ENCODE measurements at places on chromosomes 12 and 14.
A peak's percentile ranks its signal among the peaks of the same experiment; 100 is the strongest.

GRCh38 chr12:122449317-122449716, 26.8 kb upstream of the CLIP1 start:
- DNase-seq = no peak

- DNase-seq = no peak
Observed at GRCh38 chr12:25958428-25959070, at the start of gene RASSF8. Gene RASSF8 (plus strand): TSS chr12:25958682. CDS start chr12:26055344, 96,662 bp downstream.

GRCh38 chr14:75709207-75709812, 48.3 kb downstream of the TTLL5 start:
- peak; percentile 19 for DNase-seq

DNA sequence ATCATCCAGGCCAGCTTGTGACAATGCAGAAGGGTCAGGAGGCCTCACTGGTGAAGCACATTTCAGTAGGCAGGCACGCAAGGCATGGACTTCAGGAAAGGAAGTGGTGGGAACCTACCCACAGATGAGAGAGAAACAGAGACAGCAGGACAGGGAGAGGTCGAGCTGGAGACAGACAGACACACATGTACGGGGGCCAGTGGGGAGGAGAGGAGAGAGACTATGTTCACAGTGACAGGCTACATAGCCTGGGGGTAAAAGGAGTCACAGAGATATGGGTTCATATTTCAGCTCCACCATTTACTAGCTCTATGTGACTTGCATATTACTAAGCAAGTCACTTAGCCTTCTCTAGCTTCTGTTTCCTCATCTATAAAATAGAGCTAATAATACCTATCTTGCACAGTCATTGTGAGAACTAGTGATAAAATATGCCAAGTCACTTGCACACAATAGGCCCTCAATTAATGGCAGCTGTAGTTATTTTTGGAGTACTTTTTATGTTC, 91.1 kb upstream of the FUT8 start:
- DNase-seq = no peak

DNA sequence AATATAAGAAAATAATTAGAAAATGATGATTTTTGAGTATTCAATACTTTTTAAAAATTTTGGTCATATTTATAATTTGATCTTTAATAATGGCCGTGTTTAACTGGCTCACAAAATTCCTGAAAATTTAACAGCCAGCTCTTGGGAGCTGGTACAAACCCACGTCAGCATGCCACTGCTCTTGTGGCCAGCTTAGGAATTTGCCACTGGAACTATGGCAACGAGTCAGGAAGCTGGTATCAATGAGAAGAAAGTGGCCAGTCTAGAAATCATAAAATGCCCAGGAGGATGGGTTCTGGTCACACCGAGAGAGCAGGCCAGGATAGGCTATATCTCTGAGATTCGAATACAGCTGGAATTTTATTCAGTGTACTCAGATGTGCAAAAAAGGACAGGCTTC, 72.2 kb upstream of the PLEKHG3 start:
- DNase-seq = no peak

DNA sequence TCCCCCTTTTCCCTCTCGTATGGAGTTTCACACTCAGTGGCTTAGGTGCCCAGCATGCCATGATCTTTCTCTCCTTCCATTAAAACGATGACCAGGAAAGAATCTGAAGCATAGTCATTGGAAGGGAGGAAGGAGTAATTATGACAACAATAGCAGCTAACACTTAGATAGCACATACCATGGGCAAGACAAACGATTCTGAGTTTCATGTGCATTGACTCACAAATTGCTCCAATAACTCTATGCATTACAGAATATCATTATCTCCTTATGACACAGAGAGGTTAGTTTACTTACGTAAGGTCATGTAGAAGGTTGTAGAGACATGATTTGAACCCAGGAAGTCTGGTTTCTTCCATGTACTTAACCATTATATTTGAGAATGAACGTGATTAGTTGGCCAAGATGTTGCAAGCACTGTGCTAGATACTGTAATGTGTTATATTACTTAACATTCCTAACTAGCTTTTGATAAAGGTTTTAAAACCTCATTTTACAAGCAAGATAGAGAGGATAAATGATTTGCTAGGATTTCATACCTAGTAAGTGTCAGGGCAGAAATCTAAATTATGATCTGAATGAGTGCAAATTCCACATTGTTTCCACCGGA, 162.4 kb downstream of the CAND1 start:
- DNase-seq = no peak

DNA sequence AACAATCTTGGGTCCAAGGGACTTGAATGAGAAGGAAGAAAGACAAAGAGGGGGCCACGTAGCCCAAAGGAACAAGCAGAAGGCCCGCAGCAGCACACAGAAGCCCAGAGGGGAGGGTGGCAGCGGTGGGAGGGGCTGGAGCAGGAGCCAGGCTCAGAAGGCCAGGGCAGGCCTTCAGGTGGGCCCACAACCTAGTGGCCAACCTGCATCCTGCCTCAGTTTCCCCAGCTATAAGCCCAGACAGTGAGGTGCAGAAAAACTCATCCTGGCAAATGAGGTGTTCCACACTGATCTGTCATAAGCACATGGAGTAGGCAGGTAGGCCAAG, 34.1 kb downstream of the LTBP2 start:
- no peak for DNase-seq

DNA sequence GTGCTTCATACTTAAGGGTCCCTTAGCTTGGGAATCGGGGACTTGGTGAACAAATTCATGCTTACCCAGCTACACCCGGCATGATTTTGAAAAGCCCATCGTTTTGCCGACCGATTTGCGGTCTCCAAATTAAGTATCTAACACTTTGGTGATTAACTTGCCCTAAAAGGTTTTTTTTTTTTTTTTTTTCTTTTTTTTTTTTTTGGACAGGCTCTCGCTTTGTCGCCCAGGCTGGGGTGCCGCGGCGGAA, 843 bp upstream of the HSP90AA1 start:
- DNase-seq = no peak

GRCh38 chr12:131456301-131457027, 254.4 kb upstream of the SFSWAP start:
- DNase-seq = no peak

DNA sequence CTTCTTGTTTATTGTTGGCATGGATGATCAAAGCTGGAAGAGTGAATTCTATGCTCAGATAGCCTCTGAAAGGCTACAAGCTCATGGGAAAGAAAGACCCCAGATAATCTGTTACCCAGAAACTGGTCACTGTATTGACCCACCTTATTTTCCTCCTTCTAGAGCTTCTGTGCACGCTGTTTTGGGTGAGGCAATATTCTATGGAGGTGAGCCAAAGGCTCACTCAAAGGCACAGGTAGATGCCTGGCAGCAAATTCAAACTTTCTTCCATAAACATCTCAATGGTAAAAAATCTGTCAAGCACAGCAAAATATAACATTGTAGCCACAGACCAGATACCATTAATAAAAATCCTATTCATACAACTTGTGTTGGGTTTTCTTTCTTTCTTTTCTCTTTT, 7.2 kb downstream of the ACOT6 start:
- DNase-seq = no peak

DNA sequence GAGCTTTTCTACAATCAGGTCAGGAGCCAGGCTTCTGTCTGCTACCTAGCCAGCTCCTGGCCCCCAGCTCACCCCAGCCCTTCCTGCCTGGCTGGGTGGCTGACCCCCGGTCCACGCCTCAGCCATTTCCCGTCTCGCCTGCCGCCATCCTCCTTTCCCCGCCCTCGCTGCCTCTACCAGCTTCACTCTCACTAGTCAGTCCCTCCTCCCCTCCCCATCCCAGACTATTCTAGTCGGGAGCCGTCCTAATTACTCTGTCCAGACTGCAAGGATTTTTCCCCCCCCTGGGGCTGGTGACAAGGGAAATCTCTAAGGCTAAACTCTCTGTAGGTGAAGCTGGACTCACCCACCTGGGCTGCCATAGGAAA, 825 bp downstream of the DHH start:
- DNase-seq = no peak

- no peak for DNase-seq
Observed at GRCh38 chr12:31259136-31259886, 66.6 kb downstream of the SINHCAF start.

DNA sequence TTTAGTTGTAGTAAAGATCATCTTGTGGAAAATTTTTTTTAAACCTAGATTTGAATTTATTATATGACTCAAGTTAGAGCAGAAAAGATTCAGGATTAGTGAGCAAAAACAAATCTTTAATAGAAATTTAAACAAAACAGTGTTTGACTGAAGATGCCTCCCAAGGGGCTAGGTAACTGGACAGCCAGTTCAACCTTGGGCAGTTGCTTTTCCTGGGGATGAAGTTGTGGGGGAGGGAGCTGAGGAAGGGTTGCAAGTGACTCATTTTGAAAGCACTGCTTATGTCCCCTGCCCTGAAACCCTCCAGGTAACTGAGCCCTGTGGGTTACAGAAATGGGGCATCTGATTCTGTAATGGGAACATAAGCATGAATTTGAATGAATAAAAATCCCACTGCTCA, 13.1 kb downstream of the CFAP54 start:
- DNase-seq = no peak

- DNase-seq = no peak
Observed at GRCh38 chr14:78566859-78567172, 396.6 kb downstream of the NRXN3 start.

- no peak for DNase-seq
Observed at GRCh38 chr14:53273671-53274072, 120.5 kb upstream of the DDHD1 start.

DNA sequence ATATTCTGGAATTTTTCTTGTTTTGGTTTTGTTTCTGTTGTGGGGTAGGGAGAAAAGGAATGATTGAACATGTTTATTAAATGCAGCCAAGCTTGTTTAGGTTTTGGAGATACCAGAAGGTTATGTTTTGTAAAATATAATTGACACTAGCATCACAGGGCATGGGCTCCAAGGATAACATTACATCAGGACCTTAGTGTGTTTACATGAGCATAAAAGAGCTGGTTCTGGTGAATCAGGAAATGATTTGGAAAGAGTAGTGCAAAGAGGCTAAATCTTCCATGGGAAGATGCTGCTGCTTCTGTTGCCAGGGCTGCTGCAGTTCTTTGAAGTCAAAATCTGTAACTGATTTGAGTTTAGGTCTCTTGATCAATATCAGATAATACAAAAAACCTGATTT, 118.7 kb downstream of the ETNK1 start:
- DNase-seq = no peak

GRCh38 chr12:19018302-19018970, 111.1 kb upstream of the PLEKHA5 start:
- no peak for DNase-seq

- no peak for DNase-seq
Observed at GRCh38 chr12:44876544-44877410, 662 bp upstream of the NELL2 start.

All from stimulated activated CD4-positive, alpha-beta T cell treated with anti-CD3 and anti-CD28 coated beads, TNF-alpha, amount 100 ng/mL, for 1 hour (primary cell).